ENCODE measurements at places on chromosomes 6 and 20. TPM values are rescaled to one million over a fixed set of nuclear protein-coding genes. Genes with fewer than 3 reads are reported as not detected.

DNA sequence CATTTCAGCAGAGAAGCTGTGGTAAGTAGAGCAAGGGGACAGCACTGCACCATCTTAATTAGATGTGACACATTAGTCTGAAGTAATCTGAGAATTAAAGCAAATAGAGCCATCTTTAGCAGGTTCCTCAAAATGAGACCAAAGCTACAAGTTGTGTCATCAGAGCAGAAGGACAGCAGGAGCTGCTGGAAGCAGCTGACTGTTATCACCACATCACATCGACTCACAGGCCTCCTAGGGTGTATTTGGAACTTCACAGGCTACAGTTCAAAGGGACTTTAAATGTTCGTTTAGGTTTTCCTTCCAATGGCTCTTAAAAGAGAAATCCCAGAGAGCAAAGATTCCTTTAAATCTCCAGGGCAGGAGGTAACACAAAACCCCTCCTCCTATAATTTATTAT, 69.5 kb downstream of the LCA5 start:
- peak overlapping the region; percentile 57 for H3K27ac ChIP-seq
- DNase-seq: peak; percentile 28
- H3K4me3 ChIP-seq: no peak overlapping the region
- H3K4me1 ChIP-seq: peaks cover 74% of the 10 kb centered on the region
- H3K27me3 ChIP-seq: no peaks in the 10 kb centered on the region

DNA sequence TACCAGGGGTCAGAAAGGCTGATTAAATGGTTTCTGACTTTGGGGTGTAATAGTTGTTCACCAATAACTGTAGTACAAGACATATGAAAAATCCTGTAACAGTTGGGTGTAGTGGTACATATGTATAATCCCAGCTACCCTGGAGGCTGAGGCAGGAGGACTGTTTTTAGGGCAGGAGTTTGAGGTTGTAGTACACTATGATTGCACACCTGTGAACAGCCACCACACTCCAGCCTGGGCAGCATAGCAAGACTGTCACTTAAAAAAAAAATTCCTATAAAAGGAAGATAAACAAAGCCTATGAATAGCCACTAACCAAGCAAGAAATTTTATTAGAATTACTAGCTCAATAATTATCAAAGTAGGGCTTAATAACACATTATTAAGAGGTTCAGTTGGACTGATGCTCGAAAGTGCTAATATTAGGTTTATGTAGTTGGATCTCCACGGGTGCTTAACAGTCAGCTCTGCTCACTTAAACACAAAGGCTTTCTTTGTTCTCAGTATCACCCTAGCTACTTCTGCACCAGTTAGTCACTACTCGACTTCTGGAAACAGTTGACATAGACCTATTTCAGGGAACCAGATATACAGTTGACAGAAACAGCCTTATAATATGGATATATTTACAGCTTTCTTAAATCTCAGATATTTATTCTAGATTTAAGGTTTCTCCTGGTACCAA, 113.0 kb downstream of the MTFR2 start:
- peaks cover 17% of the 10 kb centered on the region for H3K4me1 ChIP-seq
- no peaks in the 10 kb centered on the region for H3K27me3 ChIP-seq
- H3K4me3 ChIP-seq: no peak overlapping the region
- H3K36me3 ChIP-seq: no peaks in the 10 kb centered on the region
- no peak overlapping the region for H3K27ac ChIP-seq

Gene CFB
- 32.1 TPM for total RNA-seq

- no peaks in the 10 kb centered on the region for H3K36me3 ChIP-seq
- peaks cover 64% of the 10 kb centered on the region for H3K4me1 ChIP-seq
- no peak overlapping the region for H3K4me3 ChIP-seq
Observed at GRCh38 chr6:56688521-56688920, 45.8 kb upstream of the DST start.

- no peaks in the 10 kb centered on the region for H3K4me1 ChIP-seq
- no peaks in the 10 kb centered on the region for H3K36me3 ChIP-seq
- no peak overlapping the region for H3K27ac ChIP-seq
- no peak overlapping the region for H3K4me3 ChIP-seq
- H3K27me3 ChIP-seq: peaks cover 8% of the 10 kb centered on the region
- no peak for DNase-seq
Observed at GRCh38 chr6:30463651-30464618, 25.4 kb upstream of the HLA-E start.

Gene OOEP
- not detected for total RNA-seq

Gene FIG4
- 7.3 TPM for total RNA-seq

- DNase-seq: no peak
- H3K27ac ChIP-seq: no peak overlapping the region
- H3K4me3 ChIP-seq: no peak overlapping the region
- H3K36me3 ChIP-seq: no peaks in the 10 kb centered on the region
Observed at GRCh38 chr6:112189494-112189893, 64.9 kb downstream of the LAMA4 start.

Gene DLL1
- total RNA-seq: 6.6 TPM

DNA sequence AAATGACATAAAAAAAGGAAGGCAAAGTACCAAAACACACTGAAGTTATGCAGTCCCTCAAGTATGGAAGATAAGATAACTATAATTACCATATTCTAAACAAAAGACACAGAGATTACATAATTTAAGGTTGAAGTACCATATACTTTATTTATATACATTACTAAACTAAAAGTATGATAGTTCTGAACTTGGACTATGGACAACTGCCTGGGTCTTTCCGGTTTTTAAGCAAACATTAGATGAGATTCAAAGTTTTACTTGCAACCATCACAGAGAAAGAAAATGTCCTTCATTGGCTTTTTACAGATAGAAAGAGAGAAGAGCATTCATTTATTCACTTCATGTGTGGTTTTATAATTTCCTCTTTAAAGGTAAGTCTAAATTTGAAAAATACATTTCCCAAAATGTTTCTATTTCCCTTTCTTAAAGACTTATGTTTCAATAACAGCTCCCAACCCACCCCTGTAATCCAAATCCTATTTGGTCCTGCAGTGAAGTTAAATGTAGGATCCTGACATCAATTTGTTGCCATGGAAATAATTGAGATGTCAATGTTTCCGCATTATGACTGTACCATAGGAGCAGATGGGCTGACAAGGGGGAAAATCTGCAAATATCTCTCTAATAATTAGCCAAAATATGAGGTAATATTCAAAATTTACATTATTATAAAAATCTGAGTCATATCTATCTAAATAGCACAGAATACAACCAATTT, 63.7 kb downstream of the PTPRK start:
- H3K4me1 ChIP-seq: peaks cover 9% of the 10 kb centered on the region
- no peak overlapping the region for H3K27ac ChIP-seq
- no peaks in the 10 kb centered on the region for H3K36me3 ChIP-seq
- DNase-seq: no peak

Gene HLA-DMB
- total RNA-seq: not detected

DNA sequence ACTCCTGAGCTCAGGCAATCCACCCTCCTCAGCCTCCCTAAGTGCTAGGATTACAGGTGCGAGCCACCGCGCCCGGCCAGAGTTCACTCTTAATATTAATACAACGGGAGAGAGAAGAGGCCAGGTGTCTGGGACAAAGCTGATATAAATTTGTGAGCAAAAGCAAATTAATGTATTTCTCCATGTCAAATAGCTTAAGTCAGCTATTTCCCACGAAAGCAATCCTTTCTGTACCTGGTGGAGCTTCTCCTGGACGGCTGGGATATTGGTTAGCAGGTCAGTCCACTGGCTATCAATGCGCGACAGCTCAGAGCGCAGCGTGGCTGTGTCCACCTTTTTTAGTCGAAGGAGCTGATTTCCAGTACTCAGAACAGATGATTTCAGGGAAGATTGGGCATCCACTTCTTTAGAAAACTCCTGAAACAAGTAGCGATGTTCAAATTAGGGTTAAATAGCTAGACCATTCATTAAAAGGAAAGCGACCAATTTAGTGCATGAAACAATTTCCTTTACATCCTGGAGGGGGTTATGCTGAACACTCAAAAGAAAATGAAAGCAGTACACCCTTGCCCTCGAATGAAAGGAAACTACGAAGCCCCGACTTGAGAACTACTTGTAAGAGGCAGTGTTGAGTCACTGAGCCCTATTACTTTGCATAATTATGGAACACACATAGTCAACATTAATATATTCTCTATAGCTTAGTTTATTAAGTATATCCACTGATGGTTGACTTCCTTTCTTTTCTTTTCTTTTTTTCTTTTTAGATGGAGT, 403.4 kb downstream of the SYNE1 start:
- no peaks in the 10 kb centered on the region for H3K36me3 ChIP-seq
- H3K4me1 ChIP-seq: peaks cover 17% of the 10 kb centered on the region
- H3K4me3 ChIP-seq: no peak overlapping the region

DNA sequence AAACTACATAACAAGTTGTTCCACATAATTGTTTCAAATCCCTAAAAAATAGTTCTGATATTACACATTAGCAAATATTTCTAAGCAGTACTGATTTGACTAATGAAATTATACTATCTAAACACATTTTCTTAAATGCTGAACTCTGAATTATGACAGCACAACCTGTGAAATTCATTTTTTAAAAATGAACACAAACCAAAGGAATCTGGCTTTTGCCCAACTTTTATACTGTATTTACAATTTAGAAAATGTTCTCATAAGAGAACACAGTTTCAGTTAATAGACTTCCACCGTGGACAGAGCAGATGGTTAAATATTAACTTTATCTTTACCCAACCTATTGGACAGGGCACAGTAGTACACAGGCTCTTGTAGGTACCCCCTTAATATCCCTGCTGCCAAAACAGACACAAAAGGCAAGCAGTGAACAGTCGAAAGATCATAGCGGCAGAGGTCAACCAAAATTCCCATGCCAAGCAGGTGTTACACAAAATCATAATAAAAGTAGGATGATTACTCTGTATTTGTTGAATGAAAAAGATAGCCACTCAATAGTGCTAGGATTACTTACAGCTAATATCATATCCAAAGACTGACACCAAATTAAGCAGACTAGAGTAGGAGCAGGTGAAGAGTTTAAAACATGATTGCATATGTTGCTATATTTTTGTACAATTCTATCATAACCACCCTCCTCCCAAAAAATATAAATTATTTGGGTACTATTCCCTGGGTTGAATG, 122.5 kb downstream of the RNGTT start:
- H3K36me3 ChIP-seq: no peaks in the 10 kb centered on the region
- H3K27me3 ChIP-seq: no peaks in the 10 kb centered on the region
- no peak overlapping the region for H3K27ac ChIP-seq
- H3K4me1 ChIP-seq: peaks cover 6% of the 10 kb centered on the region
- no peak overlapping the region for H3K4me3 ChIP-seq

Gene GSTA2
- total RNA-seq: 65.4 TPM

Data from Caco-2 (cell line).